ENCODE measurements at places on chromosomes 12 and 14.
A peak's percentile ranks its signal among the peaks of the same experiment; 100 is the strongest.

GRCh38 chr12:68832504-68832867 lies 24.5 kb downstream of the MDM2 start:
- no peak for DNase-seq

DNA sequence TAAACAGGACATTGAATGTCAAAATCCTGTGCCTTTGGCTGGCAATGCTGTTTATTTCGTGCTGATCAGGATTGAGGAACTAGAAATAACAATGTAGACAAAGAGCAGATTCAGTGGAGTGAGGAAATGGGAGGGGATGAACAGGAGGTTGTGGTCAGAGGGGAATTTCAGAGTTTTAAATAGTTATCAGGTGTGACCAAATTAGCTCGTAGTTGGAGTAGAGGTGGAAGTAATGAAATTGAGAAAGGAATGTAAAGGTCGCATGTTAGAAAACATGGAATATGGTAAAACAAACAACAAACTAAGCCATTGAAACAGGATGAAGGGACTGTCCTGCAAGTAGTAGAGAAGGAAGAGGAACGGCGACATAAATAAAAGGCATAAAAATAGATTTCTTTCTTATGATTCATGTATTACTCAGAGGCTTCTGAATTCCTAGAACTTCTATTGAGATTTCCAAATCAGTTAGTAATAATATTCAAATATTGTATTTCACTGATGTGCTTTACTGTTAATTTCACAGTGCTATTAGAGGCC lies 9.5 kb upstream of the SAV1 start:
- DNase-seq = no peak

GRCh38 chr12:42741771-42742510 lies 152.4 kb upstream of the PRICKLE1 start:
- DNase-seq = no peak

GRCh38 chr12:17992002-17992656 lies 97.9 kb downstream of the RERGL start:
- no peak for DNase-seq

DNA sequence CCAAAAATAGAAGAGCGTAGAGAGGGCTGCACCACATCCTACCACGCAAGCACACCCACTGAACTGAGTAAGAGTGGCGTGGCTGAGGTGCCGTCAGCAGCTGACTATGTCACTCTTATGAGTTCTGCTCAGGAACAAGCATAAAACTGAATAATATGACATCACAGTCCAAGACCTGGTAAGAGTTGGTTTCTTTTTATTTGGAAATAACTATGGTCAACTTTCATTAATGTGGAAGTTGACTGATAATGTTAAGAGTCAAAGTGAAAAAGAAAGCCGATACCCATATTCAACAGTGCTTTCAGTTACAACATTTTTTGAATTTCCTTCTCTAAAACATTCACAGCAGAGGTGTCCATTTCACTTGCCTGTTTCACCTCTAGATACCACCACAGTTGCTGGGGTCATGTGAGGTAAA lies 44.6 kb downstream of the GNS start:
- no peak for DNase-seq

DNA sequence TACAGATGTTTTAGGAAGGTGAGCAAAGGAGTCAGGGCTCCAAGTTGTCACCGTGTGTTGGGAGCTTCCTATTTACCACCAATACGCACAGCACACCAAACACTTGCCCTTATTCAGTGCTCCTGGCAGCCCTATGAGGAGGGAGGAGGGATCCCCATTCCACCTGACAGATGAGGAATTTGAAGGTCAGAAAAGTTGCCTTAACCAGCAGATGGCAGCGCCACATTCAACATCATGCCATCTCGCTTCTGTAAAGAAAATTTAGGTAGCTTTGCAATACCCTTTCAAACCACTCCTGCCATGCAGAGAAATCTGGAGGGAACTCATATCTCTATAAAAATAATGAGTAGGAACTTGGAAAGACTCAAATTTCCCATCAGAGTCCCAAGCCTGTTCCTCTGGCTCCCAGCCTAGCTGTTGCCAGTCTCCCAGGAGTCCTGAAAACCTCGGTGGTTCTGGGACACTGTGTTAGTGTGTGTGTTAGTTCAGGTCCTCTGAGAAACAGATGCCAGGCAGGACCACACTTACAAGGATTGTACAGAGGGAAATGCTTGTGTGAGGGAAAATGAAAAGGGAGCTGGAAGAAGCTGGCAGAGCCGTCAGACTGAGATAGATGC lies 410.5 kb downstream of the MED13L start:
- no peak for DNase-seq

GRCh38 chr12:66776974-66777373 lies 98.1 kb upstream of the GRIP1 start:
- DNase-seq = no peak

GRCh38 chr12:115916910-115917668 lies 360.4 kb downstream of the MED13L start:
- peak; percentile 65 for DNase-seq

GRCh38 chr12:125081427-125081826 lies 16.2 kb downstream of the AACS start:
- DNase-seq = no peak

DNA sequence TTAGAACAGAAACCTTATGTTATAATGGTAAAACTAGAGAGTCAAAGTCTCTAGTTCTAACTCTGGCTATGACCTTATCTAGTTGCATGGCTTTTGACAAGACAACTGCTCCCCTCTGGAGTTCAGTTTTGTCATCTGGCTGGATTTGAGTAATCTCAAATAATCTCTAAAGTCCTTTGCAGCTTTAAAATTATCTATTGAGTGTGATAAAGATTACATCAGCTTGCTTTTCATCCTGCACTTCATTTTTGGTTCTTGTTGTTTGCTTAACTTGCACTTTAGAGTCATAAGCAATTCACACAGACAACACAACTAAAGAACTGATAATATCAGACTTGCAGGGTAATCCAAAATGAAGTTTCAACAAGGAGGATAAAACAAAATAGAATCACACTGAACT lies 2.3 kb downstream of the AKAP5 start:
- DNase-seq = no peak

DNA sequence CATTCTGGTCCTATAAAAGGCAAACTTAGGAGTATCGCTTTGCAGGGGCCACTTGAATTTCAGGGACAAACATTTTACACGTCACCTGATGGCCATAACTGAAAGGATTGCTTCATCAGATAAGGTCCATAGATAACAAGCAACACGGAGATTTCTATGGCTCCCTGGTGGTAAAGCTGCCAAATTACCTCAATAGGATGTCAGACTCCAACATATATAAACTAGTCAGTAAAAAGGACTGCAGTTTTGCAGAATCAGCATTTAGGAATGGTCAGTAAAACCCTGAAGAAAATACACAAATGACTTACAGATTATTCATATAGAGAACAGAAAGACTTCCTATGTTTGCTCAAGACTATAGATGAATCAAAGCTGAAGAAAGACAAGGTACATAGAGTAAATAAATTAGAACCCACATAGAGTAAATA lies 66.1 kb upstream of the GRIP1 start:
- DNase-seq = no peak

GRCh38 chr12:27602516-27602915 lies 78.5 kb downstream of the PPFIBP1 start:
- no peak for DNase-seq

GRCh38 chr12:27988594-27989233 lies 16.2 kb upstream of the PTHLH start:
- no peak for DNase-seq

GRCh38 chr12:107318556-107318805 lies 225.1 kb upstream of the CRY1 start:
- no peak for DNase-seq

DNA sequence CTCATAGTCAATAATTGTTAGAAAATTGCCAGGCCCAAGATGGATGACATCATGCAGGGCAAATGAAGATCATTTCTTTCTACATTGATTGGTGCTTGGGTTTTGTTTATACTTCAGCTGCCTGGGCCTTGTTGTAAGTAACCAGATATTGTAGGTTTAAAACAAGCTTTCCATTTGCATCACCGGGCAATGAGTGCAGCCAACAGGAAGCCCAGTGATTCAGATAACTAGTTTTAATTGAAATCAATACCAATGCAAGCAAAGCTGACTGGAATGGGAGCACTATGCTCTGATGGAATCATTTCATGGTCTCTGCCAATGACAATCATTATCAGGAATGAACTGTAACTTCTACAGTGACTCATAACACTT lies 279.3 kb downstream of the DUSP6 start:
- no peak for DNase-seq

DNA sequence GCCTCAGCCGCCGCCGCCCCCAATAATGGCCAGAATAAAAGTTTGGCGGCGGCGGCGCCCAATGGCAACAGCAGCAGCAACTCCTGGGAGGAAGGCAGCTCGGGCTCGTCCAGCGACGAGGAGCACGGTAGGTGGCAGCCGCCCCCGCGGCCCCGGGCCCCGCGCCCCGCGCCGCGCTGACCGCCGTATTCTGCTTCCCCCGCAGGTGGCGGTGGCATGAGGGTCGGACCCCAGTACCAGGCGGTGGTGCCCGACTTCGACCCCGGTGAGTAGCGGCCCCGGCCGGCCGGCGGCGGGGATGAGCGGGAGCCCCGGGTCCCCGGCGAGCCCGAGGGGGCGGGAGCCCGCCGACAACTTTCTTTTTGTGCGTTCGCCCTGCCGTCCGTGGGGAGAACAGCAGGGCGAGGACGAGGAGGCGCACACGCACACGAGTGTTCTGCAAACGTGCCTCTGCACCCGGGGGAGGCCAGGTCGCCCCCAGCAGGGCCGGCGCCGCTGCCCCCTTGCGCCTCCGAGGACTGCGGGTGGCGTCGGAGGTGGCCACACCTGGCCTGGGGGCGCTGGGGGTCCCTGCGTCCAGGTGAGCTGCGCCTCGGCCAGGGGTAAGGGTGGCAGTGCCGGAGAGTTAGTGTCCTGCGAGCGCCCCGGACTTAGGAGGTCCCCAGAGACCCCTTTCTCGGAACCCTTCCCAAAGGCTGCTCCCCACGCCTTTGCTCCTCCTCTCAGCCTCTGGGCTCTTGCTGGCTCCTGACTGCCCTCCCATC lies 794 bp downstream of the RCOR1 start:
- peak; percentile 48 for DNase-seq

GRCh38 chr12:111596985-111597830 lies 1.9 kb downstream of the ATXN2 start:
- no peak for DNase-seq

GRCh38 chr12:91367234-91367849 lies 184.7 kb upstream of the DCN start:
- no peak for DNase-seq

GRCh38 chr12:118841588-118841987 lies 139.8 kb upstream of the SRRM4 start:
- no peak for DNase-seq

DNA sequence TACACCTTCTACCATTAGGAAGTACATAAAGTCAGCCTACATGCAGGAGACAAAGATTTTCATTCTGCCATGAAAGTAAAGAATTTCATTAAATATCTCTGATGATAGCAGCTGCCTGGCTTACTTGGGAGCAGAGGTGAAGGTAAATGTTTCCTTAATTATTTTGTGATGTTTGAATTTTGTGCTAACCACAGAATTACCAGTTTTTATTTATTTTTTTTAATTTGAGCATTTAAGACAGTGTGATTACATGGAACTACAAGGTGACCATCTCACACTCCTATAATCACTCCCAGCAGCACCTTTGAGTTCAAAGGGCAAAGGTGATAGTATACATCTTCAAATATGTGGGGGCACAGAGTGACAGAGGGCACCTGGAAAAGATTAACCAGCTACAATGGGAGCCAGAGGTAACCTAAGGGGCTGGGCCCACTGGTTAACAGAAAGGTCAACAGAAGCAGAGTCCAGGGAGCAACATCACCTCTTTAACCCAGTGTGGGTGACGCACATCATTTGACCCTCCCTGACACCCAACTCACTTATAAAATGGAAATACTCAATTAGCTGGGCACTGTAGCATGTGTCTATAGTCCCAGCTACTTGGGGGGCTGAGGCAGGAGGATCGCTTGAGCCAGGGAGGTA lies 65.0 kb downstream of the GCH1 start:
- DNase-seq = no peak

All from activated CD4-positive, alpha-beta T cell treated with anti-CD3 and anti-CD28 coated beads for 1 hour (primary cell).